CD14-positive monocyte (primary cell): ENCODE measurements at places on chromosomes 3 and 15.

DNA sequence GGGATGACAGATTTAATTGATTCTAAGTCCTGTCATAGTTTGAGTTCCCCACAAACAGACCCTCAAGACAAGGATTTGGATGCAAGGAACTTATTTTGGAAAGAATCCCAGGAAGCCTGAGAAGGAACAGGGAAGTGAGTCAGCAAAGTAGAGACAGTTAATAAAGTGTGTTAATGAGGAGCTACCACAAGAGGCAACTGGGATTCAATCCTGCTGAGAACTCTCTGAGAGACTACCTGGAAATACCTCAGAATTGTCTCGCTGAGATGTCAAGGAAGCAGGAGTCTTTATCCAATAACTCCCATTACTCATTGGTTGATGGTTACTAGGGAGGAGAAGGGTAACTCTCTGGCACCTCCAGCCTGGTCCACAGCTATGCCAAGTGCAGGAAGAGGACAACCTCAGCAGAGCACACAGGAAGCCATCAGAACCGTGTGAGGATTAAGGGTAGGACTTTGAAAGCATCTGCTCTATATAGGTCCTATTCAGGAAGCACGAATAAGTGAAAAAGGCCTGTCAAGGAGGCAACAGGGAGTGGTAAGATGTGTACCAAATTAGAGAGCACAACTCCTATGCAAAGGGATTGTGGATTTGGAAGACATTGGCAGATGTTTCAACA lies 311.1 kb upstream of the KCNH8 start:
- DNase-seq, result no peak

DNA sequence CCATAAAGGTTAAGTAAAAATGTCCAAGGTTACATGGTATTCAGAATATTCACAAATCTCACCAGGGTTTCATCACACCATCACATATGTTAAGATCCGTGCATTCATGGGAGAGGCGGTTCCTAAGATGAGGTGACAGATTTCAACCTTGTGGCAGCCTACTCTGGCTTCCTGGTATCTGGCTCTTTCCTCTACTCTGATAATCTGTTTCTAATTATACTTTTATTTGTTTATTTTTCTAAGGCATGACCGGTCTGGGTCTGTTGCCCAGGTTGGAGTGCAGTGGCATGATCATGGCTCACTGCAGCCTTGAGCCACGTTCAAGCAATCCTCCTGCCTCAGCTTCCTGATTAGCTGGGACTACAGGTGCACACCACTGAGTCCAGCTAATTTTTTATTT lies 34.4 kb downstream of the RAF1 start:
- DNase-seq, result no peak

DNA sequence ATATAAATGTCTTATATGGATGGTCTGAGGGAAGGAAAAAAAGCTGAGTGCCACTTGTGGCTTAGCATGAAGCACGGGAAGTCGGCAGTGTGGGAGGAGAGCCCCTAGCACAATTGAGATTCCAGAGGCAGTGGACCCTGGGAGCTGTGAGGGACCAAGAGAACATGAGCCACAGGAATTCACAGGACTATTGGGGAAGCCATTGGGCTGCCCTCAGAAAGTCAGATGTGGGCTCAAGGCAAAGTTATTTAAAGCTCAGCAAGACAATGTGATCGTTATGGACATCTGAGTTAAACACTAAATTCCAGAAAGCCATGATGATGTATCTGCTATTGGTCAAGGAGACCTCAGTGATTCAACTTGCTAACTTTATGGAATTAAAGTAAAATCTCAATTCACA lies 380.8 kb upstream of the IL12A start:
- no peak for DNase-seq

- no peak for DNase-seq
Measured at GRCh38 chr15:80570553-80570952, 124.6 kb upstream of the ABHD17C start.

DNA sequence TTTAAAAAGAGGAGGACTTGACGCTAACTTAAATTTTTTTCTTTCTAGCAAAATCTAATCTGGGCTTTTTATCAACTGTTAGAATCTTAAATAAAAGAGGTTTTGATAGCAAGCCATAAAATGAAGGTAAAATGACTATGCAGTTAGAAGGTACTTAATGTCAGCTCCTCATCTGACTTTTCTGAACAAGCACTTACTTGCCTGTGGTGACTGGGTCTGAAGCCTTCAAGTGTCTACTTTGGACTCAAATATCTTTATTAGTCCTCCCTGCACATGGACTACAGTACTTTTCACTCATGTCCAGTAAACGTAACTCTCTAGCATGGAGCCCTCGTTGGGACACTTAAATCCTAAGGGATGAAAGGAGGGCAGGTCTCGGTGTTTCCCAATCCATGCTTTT lies 135.9 kb downstream of the P2RY1 start:
- DNase-seq, result no peak

DNA sequence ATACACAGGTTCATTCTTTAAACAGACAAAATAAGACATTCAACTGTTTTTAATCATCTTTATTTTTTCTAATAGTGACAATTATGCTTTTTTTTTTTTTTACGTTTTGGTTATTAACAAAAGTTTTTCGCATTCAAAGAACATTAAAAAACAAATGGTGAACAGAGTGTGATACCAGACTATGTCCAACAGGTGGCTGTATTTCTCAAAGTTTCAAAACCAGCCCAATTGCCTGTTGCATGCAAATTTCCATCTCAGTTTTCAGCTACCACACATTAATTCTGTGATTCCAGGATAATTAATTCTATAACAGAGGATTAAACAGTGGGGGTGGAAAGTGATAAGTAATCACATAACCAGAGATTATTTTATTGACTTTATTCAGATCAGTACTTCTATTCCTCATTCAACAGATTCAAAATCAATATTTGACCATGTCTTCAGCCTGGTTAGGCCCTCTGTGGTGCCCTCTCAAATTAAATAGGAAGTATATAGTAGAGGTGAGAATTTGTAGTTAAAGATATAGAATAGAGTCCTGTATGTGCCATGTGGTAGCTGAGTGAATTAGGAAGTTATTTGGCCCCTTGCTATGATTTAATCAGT lies 122.2 kb upstream of the DCBLD2 start:
- no peak for DNase-seq

DNA sequence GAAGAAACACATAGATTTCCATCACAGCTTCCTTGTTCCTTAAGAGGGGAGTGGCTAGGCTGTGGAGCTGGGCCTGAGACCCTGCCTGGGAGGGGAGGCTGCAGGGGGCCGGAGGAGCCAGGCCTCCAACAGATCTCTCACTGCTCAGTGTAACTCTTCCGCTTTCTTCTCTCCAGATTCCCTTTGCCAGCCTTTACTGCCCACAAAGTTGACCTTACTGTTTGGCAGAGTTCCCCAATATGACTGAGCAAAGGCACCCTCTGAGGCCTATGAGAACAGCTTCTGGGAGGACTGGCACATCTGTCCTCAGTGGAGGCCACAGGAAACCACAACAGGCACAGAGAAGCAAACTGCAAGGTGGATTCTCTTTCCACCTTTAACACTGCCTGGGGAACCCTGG lies 38.1 kb downstream of the SLCO2A1 start:
- no peak for DNase-seq

DNA sequence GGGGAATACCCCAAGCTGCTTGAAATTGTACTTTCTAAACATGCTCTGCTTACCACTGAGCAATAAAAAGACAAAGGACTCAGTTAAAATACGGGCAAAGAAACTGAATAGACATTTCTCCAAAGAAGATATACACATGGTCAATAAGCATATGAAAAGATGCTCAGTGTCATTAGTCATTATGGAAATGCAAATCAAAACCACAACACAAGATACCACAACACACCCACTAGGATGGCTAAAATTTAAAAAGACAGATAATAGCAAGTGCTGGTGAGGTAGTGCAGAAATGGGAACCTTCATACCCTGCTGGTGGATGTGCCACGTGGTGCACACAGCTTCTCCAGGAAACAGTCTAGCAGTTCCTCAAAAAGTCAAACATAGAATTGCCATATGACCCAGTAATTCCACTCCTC lies 21.3 kb downstream of the LRIG1 start:
- no peak for DNase-seq

DNA sequence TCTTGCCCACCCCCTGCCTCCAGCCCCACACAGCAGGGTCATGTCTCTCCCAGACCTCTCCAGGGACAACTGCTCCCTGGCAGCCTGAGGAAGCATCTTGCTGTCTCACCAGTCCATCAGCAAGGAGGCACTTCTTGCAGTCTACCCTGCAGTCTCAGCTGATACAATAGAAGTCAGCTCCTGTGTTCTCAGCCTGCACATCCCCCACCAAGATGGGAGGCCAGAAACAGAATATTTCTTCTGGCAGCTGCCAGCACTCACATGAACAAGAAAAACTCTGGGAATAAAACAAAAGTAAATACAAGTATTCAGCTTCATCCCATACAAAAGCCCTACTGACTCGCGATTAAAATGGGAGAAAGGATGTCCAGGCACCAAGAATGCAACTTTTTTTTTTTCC lies 457.4 kb upstream of the PROK2 start:
- DNase-seq, result no peak

GRCh38 chr3:197800379-197800778 lies 9.3 kb downstream of the LRCH3 start:
- DNase-seq, result no peak

- no peak for DNase-seq
Measured at GRCh38 chr15:59298225-59298853, 74.3 kb downstream of the MYO1E start.

GRCh38 chr15:81282911-81283310 lies 41.0 kb downstream of the STARD5 start:
- DNase-seq, result no peak

DNA sequence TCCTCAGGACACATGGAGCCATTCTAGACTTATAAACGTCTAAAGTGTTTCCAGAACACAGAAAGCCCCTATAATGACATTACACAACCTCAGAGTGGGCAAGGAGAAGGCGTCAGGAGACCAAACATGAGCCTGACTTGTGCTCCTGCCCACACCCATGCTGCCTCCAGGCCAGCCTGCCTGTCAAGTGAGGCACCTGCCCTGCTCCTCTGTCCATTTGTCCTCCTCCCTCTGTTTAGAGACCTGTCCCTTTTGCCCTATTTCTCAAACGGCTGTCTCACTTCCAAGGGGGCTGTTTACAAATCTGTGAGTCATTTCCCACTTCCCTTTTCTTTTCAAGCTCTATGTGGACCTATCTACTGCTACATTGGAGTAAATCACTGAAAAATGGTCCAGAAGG lies 21.0 kb downstream of the ZDHHC3 start:
- DNase-seq, result peak; percentile 92

DNA sequence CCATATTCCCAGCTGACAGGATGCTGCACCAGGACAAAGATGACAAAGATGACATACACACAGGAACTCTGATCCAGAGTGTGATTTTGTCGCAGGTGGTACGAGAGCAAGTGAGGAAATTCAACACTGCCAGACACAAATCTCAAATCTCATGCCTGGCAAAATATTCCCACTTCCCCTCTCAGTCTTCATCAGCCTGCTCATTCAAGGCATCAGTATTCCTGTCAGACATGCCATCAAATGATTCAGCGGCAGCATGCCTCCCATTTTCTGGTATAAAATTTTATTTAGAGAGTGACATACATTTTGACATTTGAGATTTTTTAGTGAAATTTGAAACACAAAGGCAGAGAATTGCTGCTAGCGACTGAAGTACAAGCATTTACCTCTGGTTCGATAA lies 228.1 kb upstream of the LMCD1 start:
- DNase-seq, result no peak
